ENCODE measurements at places on chromosomes 3 and 15.

- DNase-seq, result no peak
Measured at GRCh38 chr15:69094124-69094921, 66.1 kb upstream of the GLCE start.

DNA sequence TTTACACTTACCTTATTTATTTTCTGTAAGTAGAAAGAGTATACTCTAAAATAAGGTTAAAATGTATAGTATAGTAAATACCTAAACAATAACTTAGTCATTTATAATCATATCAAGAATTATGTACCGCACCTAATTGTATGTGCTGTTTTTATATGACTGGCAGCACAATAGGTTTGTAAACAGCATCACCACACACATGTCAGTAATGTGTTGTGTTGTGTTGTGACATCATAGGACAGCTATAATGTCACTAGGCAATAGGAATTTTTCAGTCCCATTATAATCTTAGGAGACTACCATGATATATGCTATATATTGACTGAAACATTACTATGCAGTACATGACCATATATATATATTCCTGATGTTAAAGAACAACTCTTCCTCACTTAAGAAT lies 99.9 kb upstream of the CNTN4 start:
- DNase-seq, result no peak

- no peak for DNase-seq
Measured at GRCh38 chr3:12405432-12406272, 78.6 kb upstream of the TSEN2 start.

- DNase-seq, result peak; percentile 40
Measured at GRCh38 chr3:66276705-66277274, 56.0 kb downstream of the SLC25A26 start.

GRCh38 chr3:129626744-129627349 lies 20.4 kb upstream of the PLXND1 start:
- peak; percentile 75 for DNase-seq

DNA sequence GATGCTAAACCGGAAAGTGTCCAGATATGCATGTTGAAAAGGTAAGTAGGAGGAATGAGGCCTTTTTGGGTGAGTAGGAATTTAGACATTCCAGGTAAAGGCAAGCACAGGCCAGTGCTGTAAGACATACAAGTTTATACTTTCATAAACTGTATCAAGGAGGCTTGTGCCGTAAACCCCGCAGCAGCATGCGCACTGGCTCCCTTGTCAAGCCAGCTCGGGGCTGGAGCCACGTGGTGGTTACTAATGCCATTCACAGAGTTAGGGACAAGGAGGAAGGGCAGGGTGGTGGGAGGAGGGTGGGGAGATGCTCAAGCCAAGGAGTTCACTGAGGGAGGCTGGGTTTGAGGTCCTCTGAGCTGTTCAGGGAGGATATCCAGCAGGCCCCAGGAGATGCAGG lies 35.8 kb downstream of the PLD1 start:
- DNase-seq, result no peak

- DNase-seq, result no peak
Measured at GRCh38 chr3:52077925-52078324, 21.6 kb upstream of the DUSP7 start.

DNA sequence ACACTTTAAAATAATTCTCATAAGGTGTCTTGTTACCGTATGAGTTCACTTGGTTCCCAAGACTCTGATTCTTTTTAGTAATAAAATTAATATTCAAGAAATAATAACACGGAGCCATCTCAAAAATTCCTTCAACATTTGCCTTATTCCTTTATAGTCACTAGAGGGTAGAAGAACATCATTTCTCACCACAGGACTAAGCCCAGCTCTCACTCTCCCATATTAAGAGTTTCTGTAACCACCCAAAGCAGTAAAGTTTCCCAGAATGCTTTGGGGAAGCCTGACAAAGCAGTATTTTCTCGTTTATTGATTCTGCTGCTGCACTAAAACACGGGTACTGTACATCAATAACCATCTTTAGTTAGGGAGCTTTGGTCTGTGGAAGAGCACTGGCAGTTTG lies 114.9 kb downstream of the MCTP2 start:
- DNase-seq, result no peak

DNA sequence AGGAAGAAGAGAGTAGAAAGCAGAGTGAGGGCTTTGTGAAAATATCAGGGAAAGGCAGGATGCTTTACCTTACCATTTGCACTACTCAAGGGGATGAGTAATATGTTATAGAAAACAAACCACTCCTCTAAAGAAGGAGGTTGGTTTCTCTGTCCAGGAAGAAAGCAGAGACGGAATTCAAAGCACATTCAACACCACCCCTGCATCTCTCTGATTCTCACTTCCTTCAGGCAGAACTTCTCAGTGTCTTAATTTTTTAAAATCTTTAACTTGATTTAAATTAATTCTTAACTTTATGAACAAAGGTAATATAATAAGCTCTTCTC lies 82.4 kb downstream of the NR2F2 start:
- DNase-seq, result no peak

DNA sequence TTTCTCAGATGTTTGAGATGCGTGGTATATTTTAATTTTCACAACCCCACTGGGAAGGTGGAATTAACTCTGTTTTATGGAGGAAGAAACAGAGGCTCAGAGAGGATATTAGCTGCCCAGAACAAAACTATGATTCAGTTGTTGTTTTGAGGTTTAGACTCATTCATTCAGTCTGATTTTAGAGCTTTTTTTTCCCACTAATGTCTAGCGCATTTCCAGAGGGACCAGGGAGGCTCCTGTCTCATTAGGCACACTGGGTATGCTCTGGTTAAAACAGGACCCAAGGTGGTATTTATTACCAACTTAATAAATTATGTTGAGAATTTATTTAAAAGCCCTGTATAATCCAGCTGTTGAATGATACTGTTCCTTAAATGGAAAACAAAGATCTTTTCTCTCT lies 272.0 kb upstream of the RGMA start:
- DNase-seq, result no peak

DNA sequence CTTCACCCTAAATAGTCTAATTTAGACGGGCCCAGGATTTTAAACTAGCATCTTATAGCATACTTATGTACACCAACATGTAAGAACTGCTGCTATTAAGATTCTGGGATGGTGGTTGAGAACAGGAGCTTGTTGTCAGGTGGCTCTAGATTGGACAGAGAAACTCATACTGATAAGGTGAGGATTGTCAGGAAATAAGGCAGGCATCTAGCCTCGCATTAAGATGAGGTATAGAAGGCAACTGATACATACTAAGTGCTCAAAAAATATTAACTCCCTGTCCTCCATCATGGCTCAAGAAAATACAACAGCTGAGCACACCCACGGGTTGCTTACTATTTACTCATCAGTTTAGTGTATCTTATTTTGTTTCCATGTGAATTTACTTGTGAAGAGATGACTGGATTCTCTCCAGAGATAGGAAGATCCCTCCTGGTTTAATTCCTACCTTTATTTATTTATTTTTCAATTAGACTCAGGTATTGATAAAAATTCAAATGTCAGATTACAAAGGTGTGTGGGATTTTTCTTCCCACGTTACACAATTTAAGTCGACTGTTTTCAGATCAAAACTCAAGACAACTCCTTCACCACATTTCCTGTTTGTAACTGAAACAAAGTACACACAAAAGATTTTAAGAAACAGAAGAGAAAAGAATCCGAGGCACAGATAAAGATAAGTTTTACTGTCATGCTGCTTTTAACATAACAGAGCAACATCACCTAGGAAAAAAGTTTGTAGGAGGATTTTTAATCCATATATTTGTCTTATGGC lies at the start of gene TRAT1:
Gene TRAT1 (plus strand): TSS at position 664 of the 775 bp plus-strand sequence. CDS start 142 bp downstream, outside the sequence.
- DNase-seq, result no peak

DNA sequence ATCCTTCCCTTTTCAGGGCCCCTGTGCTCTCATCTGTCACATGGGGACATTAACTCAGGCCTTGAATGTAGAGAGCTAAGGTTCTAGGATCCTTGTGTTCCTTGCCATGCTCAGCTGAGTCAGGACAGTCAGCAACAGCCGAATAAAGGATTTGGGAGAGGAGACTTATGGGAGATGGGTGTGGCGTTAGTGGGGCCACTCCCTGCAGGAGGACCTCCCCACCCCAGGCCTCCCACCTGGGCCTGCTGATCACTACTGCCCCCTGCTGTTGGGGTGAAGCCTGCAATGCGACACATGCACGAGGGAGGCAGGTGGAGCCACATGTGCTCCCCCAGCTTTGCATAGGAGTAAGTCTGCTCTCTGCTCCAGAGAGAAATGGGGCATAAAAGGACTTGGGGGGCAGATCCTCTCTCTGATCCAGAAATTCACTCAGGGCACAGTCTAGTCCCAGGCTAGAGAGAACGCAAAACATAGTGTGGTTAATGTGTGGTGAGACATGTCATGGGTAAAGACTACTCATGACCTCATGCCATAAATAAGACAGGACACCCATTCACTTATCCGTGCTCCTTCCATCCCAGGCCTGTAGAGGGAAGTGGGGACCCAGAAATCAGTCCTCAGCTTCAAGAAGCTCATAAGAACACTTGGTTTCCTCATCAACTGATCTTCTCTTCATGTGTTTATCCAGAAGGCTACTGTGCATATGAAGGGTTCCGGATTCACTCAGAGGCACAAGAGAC lies 19.4 kb downstream of the RBP1 start:
- no peak for DNase-seq

DNA sequence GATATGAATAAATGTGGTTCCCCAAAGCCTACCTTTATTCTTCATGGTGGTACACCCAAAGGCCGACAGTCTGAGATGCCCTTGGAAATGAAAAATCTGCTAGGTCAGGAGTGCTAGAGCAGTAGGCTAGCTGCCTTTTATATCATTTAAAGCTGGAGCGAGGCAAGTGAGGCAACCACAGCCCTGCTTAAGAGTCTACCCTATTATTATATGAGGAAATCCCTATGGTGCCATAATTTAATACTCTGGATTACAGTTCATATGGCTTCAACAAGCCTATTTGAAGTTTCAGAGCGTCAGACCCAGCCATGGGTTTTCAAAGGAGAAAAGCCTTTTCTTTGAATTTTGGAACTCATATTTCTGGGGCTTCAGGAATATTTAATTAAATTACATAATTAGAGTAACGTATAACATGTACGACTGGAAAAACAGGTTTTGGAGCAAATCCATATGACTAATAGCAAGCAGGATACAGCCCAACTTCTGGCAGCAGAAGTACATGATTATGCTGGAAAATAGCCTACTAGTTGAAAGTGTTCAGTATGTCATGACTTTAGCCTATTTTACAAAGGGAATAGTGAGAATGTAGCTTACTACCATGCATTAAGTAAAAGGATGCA lies 18.0 kb upstream of the SLTM start:
- no peak for DNase-seq

DNA sequence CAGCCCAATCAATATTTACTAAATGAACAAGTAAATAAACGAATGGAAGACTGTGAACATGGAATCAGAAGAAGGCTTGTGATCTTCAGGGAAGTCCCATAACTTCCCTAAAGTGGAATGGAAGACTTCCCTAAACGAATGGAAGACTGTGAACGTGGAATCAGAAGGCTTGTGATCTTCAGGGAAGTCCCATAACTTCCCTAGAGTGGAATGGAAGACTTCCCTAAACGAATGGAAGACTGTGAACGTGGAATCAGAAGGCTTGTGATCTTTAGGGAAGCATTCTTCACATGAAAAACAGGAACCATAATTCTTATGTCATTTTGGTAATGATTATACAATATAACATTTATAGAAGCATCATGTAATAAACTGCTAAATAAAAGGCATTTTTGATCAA lies 38.8 kb downstream of the EOGT start:
- no peak for DNase-seq

DNA sequence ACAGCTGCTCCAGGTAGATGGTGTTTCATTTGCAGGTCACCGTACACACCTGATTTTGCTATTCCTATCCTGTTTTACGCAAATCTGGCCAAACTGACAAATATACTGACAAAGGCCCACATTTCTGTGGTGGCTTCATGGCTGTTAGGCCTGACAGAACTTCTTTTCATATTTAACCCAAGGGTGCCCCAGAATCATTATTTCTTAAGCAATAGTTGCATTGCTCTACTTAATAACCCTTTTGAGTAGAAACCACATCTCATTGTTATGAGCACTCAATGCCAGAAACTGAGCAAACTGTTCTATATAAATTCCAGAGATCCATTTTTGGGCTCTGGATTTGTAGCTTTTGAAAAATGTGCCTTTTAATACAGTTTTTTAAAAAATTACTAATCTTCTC lies 19.4 kb downstream of the ASTE1 start:
- no peak for DNase-seq

DNA sequence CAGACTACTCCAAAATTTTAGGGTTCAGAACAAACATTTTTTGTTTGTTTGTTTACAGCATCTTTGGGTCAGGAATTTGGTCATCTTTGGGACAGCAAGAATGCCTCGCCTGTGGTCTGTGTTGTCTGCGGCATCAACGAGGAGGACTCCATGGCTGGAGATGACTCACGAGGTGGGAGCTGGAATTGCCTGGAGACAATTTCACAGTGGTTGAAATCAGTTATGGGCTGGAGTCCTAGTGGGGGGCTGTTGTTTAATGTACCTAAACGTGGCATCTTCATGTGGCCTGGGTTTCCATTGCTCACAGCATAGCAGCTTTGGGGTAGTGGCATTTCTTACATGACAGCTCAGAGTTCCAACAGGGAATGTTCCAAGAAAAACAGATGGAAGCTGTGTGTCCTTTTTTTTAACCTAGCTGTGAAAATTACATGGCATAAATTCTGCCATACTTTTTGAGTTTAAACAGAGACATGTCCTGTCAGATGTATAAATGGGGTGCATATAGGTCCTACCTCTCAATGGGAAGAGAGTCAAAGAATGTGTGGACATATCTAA lies 507.3 kb upstream of the CBLB start:
- DNase-seq, result no peak

DNA sequence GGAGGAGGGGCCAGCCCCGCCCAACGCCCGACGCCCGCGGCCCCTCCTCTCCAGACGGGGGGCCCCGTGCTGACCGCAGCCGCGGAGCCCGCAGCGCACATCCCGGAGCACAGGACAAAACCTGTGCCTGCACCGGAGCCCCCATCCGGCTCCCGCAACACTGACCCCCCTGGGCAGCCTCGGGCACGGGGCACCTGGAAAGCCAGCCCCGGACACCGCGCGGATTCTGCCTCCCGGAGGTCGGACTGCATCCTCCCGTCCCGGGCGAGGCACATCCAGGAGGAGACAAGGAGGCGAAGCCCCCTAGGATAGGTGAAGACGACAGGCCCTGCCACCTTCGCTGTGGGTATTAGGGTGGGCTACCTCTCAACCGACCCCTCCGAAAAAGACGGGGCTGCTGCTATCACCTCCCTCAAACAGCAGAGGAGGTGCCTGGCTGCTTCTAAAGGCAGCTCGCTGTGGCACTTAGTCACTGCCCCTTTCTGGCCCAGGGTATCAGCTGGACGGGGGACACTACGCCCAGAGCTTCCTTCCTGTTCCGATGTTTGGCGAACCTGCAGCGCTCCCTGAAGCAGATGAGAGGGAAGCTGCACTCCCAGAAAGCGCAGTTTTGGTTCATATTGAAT lies 10.6 kb downstream of the XXYLT1 start:
- DNase-seq, result no peak

GRCh38 chr15:90598031-90598577 lies 68.4 kb downstream of the CRTC3 start:
- DNase-seq, result no peak

DNA sequence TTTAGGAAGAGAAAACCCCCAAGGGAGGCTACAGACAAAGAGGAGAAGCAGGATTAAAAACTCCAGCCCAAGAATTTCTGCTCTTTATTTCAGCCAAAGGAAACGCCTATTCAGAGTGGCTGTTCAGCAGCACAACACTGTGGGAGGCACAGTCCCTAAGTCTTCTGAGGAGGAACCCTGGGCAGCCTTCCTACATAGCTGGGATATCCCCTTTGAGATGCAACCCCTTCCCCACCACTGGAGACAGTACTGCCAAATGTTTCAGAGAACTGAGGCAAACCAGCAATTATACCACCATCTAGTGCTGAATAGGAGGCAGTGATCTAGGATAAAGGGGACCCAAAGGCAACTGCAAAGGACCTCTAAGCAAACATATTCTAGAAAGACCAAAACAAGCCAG lies 168.1 kb downstream of the VPS13C start:
- DNase-seq, result no peak
